ENCODE measurements at places on chromosomes 7 and 10.

DNA sequence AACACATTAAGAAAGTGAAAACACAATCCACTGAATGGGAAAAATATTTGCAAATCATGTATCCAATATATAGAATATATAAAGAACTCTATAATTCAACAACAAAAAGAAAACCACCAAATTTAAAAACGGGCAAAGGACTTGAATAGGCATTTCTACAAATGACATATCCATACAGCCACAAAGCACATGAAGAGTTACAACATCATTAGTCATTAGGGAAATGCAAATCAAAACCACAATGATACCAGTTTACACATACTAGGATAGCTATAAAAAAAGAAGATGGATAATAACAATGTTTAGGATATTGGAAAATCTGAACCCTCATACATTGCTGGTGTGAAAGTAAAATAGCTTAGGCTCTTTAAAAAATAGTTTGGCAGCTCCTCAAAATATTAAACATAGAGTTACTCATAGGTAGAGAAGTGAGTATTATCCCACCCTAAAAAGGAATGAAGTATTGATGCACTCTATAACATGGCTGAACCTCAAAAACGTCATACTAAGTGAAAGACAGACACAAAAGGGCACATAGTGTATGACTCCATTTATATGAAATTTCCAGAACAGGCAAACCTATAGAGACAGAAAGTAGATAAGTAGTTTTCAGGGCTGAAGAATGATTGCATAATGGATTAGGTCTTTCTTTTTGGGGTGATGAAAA, 4.5 kb downstream of the ZPBP start:
- DNase-seq, result no peak

- no peak for DNase-seq
Measured at GRCh38 chr10:6788731-6789130, 208.7 kb upstream of the PRKCQ start.

- no peak for DNase-seq
Measured at GRCh38 chr10:21969326-21970287, 33.9 kb downstream of the DNAJC1 start.

- DNase-seq, result no peak
Measured at GRCh38 chr7:77579797-77580196, 42.7 kb downstream of the PTPN12 start.

DNA sequence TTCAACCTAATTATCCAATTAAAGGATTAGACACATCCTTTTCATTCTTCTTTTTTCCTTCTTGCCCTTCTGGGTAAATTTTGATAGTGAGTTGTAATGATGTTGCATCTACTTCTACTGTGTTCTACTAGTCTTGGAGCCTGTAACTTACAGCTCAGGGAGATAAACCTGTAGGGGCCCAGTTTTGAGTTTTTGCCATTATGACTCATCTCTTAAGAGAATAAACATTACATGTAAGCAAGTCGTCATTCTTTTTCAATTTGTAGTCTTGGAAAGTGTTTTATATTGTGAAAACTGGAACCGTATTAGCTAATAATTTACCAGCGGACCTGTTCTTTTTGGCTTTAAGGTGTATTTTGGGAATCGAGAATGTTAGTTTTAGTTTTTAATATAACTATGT, 89.7 kb upstream of the RPA3 start:
- no peak for DNase-seq

DNA sequence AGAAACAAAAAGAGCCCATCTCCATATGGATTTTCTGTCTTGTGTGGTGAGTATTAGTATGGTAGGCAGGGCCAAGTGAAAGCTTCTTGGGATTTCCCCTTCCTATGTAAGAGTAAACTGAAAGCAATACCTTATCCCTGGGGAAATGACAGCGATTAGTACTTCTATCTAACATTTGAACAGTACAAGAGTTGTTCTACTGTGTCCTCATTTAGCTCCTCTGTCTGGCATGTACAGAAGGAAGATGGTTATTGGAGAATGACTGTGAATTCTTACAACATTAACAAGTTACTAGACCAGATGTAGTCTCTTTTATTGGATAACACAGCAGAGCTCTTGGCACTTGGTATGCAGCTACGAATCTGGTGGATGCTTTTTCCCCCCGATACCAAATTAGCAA, 17.9 kb upstream of the TRIL start:
- DNase-seq, result no peak

GRCh38 chr10:3395458-3395861, 222.9 kb upstream of the PITRM1 start:
- DNase-seq, result peak; percentile 25

- DNase-seq, result no peak
Measured at GRCh38 chr7:116543664-116544063, 18.8 kb downstream of the CAV1 start.

Measured in WERI-Rb-1 (cell line).